Esophagus squamous epithelium (tissue), 5 donors: ENCODE measurements at places on chromosomes 6 and 20.

DNA sequence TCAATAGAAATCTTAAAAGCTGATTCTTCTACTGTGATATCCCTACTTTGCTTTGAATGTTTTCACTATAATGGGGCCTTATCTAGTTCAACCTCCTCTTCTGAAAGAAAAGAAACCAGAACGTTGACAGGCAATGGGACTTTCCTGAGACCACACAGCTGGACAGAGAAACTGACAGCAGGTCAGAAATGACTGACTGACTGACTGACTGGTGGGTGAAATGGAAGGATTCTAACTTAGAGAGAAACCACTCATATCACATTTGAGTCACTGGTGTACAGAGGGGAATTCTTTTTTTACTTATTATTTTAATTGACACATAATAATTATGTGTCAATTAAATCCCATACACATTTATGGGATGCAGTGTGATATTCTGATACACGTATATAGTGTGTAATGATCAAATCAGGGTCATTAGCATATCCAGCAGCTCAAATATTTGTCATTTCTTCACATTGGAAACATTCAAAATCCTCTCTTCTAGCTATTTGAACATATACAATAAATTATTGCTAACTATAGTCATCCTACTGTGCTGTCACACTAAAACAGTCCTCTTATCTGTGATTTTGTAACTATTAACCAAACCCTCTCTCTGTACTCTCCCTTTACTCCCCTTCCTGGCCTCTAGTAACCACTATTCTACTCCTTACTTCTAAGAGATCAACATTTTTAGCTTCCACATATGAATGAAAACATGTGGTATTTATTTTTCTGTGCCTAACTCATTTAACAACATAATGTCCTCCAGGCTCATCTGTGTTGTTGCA is 64.8 kb upstream of the NRSN1 start:
- DNase-seq = no peak

DNA sequence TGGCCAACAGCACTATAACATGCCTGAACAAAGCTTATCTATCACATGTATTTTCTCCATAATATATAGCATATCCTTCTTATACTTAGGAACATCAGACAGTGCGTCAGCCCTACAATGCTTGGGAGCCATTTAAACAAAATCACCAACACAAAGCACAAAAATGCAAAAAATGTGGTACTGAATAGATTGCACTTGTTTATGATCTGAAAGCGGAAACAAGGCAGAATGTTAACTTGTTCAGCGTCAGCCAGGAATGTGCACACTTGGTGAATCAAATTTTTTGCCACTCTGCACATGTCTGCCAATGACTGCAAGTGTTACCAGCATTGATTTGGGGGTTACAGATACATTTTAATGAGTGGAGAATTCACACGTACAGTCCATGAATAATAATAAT is 14.8 kb downstream of the SLC35A1 start:
- no peak for DNase-seq

- DNase-seq = no peak
These were observed 80.2 kb downstream of the AFDN start for GRCh38 chr6:167906899-167907298.

DNA sequence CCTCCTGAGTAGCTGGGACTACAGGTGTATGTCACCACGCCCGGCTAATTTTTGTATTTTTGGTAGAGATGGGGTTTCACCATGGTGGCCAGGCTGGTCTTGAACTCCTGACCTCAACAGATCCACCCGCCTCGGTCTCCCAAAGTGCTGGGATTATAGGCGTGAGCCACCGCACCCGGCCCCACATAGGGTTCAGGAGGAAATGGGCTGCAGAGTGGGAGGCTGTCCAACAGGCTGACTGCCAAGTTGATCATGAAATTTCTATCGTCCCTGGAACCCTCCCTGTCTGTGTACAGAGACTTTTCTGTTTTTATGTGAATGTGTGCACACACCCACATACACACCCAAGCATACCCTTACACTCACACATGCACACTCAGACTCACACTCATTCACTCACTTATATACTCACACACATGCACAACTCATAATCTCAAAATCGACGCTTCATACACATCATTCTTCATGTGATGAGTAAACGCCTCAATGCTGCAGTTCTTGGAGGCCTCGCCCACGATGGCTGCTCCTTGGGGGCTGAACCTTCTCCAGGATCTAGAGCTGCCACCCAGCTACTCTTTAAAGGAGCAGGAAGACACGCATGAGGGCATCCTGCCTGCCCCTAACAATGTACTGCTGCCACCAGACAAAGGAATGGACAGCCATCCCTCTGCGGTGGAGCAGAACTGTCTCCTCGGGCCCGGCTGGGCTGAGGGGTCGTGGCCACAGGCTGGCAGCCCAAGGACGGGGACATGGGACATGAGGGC is 35.6 kb downstream of the SUN5 start:
- DNase-seq = no peak

GRCh38 chr20:59645761-59646171 is 41.4 kb downstream of the PHACTR3 start:
- DNase-seq = no peak

GRCh38 chr20:44196271-44196670 is 9.3 kb upstream of the JPH2 start:
- DNase-seq = no peak
